ENCODE measurements at places on chromosomes 6 and 20.

DNA sequence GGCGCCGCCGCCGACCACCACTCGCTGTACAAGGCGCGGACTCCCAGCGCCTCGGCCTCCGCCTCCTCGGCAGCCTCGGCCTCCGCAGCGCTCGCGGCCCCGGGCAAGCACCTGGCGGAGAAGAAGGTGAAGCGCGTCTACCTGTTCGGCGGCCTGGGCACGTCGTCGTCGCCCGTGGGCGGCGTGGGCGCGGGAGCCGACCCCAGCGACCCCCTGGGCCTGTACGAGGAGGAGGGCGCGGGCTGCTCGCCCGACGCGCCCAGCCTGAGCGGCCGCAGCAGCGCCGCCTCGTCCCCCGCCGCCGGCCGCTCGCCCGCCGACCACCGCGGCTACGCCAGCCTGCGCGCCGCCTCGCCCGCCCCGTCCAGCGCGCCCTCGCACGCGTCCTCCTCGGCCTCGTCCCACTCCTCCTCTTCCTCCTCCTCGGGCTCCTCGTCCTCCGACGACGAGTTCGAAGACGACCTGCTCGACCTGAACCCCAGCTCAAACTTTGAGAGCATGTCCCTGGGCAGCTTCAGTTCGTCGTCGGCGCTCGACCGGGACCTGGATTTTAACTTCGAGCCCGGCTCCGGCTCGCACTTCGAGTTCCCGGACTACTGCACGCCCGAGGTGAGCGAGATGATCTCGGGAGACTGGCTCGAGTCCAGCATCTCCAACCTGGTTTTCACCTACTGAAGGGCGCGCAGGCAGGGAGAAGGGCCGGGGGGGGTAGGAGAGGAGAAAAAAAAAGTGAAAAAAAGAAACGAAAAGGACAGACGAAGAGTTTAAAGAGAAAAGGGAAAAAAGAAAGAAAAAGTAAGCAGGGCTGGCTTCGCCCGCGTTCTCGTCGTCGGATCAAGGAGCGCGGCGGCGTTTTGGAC, 2.0 kb downstream of the SOX4 start:
- DNase-seq = no peak

GRCh38 chr6:22444330-22444729, 125.0 kb upstream of the HDGFL1 start:
- no peak for DNase-seq

DNA sequence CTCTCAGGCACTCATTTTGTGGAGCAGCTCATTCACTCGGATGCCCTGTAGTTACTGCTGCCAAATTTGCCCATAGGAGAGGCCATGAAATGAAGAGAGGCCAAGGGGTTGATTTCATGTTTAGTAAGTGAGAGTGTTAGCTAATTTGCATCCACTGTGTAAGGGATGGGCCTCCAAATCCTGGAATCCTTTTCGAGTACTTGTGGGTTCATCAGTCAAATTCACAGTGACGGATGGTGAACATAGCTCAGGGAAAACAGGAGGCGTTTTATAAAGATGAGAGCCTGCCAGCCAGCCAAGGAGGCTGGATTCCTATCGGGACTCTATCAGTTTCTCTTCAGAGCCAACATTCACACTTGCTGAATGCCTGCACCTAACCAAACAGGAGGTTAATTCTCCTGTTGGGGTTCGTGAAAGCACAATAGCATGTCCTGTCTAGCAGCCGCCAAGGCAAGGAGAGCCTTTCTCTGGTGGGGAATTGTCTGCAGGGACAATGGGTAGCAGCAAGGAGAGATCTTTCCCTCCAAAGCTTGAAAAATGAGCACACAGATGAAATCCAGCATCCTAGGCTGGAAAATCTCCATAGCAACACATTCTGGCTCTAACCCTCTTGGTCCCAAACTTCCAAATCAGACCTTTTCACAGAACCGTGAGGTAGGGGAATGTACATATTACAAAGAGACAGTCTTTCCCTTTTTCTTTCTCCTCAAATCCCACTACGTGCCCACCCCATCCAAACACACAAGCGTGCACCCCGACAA, 231.4 kb upstream of the ECI2 start:
- no peak for DNase-seq

GRCh38 chr6:84227434-84228197, at the start of gene CEP162:
Gene CEP162 (minus strand): TSS chr6:84227643. CDS start chr6:84226393, 1,250 bp downstream.
- peak; percentile 87 for DNase-seq

DNA sequence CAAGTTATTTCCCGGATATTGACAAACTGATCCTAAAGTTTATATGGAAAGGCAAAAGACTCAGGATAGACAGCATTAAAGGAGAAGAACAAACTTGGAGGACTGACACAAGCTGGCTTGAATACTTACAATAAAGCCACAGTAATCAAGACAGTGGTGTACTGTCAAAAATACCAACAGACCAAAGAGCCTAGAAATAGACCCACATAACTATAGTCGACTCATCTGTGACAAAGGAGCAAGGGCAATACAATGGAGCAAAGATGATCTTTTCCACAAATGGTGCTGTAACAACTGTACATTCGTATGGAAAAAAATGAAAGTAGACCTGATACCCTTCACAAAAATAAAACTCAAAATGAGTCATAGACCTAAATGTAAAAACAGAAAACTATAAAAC, 46.0 kb downstream of the ABHD12 start:
- no peak for DNase-seq

DNA sequence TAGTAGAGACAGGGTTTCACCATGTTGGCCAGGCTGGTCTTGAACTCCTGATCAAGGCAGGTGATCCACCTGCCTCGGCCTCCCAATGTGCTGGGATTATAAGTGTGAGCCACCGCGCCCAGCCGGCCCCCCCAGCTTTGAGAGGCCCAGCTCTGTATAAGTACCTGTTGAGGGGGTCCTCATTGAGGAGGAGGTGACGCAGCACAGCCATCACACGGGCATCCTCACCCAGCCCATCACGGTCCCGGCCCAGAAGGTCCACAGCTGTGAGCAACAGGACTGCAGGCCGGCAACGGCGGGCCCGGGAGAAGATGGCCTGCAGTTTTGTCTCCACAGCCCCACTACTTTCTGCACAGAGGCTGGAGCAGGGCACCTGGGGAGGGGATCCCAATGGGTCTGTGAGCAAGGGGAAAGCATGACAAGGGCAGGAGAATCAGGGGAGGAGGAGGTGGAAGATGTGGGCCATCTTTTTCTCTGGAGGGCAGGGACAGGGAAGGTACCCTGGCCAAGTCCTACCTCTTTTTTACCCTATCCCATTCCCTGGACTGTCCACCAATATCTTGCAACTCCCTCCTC, 7.7 kb downstream of the GNMT start:
- DNase-seq = no peak

DNA sequence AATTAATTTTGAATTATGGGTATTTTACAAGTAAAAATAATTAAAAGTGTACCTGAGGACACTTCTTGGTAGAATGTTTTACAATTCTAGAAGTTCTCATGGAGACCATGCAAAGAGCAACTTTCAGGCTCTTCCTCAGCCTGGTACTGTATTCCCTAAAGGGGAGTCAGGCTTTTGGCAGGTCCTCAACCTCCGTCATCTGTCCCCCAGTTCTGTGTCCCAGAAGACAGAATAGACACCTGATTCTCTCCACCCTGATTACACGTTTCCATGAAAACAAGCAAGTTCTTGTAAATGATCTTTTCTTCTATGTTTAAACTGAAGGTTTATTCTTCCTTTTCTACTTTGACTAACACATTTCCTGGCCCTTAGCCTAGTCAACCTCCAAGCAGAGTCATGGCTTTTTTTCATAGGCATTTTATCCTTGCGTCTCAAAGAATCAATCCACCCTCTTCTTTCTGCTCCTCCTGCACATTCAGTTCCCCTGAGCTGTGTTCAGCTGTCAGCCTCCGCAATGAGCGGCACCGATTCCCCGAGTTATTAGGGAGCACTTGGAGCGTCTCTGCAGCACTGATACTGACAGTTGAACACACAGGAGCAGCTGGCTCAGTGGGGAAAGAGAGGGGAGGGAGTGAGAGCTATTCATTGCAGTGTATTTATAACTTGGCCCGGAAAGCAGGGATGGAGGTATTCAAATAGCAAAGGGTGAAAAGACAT, 1082.4 kb upstream of the MAP3K7 start:
- no peak for DNase-seq

DNA sequence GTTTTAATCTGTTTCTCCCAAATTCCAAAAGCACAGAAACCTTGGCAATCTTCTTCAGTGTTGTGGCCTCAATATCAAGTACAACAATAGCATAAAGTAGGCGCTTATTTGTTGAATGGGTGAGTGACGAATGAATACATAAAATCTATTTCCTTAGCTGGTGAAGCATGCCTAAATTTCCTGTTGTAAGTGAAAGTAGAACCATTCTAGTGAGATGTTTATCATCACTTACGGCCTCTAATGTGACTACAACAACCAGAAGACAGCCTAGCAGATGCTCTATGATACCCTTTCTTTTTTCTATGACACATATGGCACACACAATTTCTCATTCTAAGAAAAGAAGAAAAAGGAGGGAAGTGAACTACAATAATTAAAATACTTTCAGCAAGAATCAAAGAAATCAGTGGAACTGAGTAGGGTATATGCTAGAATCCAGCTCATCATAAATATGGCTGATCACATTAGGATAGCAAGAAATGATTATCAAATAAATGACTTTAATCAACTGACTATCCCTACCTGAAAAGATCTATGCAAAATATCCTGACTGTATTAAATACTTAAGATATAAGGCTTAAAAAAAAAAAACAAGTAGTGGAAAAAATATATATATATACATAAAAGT, 67.4 kb downstream of the BTBD9 start:
- peak; percentile 65 for DNase-seq

- DNase-seq = no peak
Observed at GRCh38 chr6:100665041-100665380, 200.3 kb upstream of the SIM1 start.

DNA sequence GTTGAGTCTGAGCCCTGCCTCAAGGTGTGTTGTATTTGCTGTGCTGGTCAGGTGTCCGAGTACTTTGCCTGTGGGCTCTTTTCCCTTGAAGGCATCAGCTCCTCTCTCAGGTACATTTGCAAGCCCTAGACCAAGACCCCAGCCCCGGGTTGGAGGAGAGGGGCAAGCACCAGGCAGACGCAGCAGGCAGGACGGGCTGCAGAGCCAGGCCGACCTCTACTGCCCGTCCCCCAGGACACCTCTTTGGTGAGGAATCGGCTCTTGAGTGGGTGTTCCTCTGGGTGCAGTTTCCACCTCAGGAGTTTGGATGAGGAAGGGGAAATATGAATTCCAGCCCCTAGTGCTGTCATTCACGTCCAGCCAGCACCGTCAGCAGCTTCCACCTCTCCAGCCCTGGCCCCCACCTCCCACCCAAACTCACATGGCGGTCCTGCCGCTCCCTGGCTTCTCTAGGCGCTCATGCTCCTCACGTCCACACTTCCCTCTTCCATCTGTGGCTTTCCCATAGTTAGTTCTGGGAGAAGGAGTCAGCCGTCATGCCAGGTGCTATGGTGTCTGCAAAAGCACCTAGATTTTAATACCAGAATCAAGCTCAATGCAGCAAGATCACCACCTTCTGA, 183.9 kb downstream of the DLL1 start:
- no peak for DNase-seq

GRCh38 chr20:46253391-46253790, 54.9 kb downstream of the CDH22 start:
- DNase-seq = no peak

DNA sequence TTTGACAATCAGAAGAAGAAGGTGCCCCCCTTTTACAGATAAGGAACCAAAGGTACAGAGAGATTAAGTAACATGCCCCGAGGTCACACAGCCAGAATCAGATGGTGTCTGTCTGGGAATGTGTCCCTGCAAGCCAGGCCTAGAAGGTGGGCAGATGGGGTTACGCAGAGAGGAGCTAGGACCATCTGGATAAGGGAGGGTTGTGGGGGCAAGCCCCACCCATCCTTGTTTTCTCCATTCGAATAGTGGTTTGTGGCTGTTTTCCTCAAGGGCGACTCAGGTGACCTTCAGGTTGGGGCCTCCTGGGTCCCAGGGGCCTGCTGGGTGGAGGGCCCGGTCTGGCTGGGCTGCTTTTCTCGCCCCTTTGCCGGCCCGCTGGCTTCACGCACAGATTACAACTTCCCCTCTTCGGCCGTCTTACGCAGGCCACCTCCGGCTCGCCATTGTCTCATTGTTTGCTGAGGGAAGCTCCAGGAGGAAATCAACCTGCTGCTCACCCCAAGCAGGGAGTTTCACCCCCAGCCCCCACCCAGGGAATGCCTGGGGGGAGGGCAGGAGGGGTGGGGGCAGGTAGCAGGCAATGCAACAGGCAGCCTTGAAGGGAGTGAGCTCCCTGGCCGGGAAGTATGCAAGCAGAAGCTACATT, 30.8 kb upstream of the CSNK2A1 start:
- DNase-seq = no peak

DNA sequence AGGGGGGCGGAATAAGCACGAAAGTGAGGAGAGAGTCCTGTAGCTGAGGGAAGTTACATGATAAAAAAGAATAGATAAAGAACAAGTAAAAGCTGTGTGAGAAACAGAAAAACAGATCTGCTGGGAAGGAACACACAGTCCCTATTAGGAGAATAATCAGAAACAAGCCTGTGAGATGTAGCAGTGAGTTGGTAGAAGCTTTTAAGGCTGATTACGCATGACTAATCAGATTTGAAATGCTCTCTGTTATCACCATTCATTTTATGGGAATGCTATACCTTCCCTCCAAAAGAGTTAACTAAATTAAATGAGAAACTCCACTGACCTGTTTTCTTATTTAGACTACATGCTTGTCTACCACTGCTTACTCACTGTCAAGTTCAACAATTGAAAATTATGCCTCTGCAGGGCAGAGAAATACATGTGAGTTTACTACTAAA, 15.8 kb downstream of the REPS1 start:
- no peak for DNase-seq

- DNase-seq = no peak
Observed at GRCh38 chr6:139693735-139694134, 319.3 kb upstream of the CITED2 start.

DNA sequence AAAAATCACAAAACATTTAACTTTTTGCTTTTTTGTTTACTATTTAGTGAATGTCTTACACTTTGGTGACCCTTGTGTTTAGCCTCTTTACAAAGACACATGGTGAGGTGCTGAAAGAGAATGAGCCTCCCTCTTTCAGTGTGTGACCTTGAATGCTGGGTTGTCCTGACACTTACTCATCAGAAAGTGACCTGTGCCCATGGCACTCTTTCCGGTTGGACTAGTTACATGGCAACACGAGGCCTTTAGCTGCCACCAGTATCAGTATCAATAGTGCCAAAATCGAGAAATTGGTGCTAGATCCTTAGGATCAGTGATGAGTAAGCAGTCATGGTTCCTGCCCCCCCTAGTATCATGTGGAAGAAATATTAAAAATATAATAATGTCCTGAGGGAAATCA, 1.7 kb upstream of the RPL7L1 start:
- DNase-seq = no peak
